ENCODE measurements at places on chromosomes 1 and 21.

GRCh38 chr1:175129182-175129581 lies 61.5 kb downstream of the TNN start:
- DNase-seq = peak; percentile 31

GRCh38 chr1:40607921-40608320 lies 57.6 kb downstream of the RIMS3 start:
- no peak for DNase-seq

- no peak for DNase-seq
Measured at GRCh38 chr1:172360511-172360910, 60.0 kb upstream of the C1orf105 start.

DNA sequence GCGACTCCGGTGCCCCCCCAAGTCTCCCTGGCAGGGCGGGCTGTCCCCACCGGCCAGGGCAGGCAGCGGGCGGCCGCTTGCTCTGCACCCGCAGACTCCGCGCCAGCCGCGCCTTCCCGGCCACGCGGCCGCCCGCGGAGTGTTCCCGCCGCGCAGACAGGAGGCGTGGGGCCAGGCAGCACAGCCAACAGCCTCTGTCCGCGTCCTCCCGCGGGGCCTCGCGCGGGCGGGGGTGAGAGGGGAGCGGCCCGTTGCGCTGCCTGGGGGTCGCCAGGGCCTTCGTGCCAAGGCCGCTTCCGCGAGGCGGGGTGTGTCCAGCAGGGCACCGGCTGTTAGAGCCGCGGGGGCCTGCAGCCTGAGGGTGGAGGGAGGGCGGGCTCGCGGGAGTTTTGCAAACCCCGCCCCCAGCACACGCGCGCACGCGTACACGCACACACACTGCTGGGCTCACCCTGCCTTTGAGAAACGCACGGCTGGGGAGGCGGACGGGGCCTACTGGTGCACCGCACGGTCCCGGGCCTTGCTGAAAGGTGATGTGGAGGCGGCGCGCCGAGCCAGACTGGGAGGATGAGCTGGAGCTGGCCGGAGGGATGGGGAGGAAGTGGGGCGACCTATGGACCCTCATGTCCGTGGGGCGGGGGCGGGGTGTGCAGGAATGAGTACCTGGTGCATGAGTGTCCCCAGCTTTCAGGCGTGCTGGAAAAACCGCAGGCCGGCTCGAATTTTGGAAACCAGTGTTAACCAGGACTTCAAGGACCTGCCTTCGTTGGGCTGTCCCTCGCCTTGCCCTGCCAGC lies 41.5 kb downstream of the KIAA1614 start:
- DNase-seq = peak; percentile 82

- DNase-seq = peak; percentile 57
Measured at GRCh38 chr1:67041841-67042503, 12.0 kb downstream of the SLC35D1 start.

DNA sequence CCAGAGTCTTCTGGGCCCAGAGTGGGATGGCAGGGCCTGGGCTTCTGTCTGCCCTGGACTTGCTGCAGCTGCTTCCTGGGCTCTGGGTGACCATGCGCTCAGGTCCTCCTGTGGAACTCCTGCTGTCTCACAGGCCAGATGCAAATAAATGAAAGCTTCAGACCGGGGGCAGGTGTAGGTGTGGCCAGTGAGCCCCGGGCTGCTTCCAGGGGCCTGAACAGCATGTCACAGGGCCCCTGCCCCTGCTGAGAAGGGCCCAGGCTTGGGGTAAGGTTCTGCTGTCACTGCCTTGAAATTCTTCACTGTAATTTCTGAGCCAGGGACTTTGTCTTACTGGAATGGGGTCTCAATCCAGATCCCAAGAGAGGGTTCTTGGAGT lies 2.5 kb upstream of the PKNOX1 start:
- DNase-seq = no peak

- DNase-seq = peak; percentile 72
Measured at GRCh38 chr1:19866758-19867157, 15.4 kb upstream of the OTUD3 start.

DNA sequence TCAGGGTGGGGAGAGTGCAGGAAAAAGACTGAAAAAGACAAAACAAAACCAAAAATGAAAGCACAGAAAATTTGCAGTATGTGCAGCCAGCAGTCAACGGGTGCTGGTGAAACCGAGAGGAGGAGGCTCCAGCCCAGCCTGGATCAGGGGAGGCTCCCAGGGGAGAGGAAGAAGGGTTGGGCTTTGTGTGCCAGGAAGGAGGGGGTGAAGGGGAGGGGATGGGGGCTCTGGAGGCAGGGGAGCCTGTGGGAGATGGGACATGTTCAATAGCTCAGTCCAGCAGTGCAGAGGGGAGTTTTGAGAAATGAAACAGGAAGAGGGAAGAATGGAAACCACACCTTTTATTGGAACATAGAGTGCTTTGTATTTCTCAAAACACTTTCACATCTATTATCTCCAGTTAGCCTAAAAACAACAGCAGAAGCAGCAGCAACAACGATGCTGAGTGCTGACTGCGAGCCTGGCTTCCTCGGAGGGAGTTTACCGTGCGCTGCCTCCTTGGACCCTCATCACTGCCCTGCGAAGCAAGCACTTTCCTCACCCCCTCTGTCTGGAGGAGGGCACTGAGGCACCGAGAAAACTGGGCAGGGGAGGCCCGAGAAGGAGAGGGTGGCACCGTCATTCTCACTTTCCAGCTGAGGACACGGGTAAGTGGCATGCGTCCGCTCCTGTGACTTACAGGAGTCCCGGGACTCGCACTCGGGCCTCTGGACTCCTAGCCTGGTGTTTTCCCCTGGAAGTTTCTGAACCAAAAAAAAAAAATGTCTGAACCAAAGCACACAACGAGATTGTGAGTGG lies 62.9 kb downstream of the MDM4 start:
- DNase-seq = no peak

DNA sequence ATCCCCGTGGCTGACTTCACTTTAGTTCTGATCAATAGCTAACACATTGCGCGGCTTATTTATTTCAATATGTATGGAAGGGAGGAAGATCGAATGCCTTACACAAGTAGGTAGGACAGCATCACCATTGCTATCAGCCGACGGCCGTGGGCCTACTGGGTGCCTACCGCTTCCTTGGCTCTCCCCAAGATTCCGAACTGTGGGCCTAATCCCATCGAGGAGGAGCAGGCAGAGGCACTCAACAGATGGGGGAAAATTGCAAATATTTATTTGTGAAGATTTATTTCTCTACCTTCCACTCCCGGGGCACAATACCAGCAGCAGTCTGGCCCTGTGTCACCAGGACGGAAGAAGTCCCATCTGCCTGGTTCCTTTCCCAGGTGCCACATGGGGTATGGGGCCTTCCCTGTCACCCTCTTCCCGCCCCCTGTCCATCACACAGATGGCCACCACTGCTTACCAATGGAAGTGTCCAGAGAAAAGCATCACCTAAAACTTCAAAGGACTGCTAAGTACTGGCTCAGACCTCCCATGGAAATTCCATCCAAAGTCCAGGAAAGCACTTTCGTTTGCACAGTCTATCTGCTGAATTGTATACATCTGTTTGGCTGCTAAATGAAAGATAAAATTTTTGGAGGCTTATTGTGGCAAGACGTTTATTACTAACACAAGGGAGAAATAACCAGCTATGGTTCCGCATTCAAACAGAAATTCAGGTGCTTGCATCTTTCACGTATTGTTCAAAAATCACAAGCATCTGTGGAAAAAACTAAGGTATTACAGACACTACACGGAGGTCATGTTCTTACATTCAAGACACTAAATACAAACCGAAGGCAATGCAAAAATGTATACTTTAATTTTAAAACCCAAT lies 11.8 kb downstream of the AGT start:
- DNase-seq = no peak

- no peak for DNase-seq
Measured at GRCh38 chr1:93076268-93076667, 2.8 kb upstream of the MTF2 start.

DNA sequence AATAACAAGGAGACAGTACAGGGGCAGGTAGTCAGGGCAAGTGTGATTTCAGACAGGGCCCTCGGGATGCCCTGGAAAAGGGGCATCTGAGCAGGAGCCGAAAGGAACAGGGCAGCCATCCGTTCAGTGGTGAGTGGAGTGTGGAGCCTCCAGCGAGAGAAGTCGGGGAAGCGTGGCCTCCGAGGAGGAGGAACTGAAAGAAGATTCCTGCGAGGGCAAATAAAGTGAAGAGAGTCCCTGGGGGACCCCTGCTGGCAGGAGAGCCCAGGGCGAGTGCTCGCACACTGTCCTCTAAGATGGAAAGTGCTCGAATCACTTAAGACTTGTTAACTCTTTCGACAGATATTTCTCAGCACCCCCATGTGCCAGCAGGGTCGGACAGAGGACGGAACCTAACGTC lies 3.5 kb upstream of the UTS2 start:
- DNase-seq = no peak

DNA sequence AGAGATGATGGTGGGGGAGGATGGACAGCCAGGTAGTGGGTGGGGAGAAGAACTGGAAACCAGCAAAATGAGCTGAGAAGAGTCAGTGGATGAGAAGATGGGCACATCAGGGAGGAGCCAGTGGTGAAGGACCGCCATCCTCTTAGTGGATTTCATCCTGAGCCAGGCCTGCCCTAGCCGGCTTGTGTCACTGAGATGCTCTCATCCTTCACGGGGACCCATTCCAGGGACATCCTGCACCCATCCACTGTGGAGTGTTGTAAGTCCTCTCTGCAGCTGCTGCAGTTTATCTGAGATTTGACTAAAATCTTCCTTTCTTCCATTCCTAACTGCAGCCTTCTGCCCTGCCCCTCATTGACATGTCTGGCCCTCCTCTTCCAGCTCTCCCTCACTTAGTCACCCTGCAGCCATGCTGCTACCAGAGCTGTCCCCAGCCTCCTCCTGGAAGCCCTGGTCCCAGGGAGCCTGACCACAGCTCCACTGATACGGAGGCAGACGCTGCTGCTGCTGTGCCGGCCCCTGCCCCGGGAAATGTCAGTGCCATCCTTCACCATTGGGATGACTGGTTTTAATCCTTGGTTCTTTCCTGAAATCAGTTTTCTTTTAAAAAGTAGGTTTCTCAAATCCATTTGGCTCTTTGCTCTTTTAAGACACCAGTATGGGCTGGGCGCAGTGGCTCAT lies 33.2 kb downstream of the STUM start:
- DNase-seq = no peak

GRCh38 chr1:41837691-41838090 lies 81.0 kb downstream of the HIVEP3 start:
- no peak for DNase-seq

GRCh38 chr1:1616045-1616790 lies 918 bp downstream of the MIB2 start:
- DNase-seq = peak; percentile 75

DNA sequence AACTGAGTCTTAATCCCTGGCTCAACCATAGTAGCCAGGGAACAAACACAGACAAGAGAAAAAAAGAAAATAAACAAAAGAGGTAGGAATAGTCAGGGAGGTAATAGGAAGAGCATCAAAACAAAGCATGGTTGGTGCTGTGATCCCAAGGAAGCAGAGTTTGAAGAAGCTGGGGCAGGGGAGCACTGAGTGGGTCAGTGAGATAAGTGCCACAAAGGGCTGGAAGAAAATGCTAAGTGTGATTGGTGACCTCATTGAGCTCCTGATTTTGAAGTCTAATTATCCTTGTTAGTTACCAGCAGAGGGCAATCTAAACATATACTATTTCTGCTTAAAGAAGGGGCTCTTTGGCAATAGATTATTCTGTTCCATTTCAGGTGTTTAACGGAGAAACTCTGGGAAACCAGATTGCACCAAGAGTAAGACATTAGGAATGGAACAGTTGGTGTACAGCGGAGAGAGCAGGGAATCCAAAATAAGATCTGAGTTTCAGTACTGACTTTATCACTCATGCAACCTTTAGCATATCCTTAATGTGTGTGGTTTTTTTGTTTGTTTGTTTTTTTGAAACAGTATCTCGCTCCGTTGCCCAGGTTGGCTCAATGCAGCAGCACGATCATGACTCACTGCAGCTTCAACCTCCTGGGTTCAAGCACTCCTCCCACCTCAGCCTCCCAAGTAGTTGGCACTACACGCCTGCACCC lies 30.7 kb upstream of the KIAA1614 start:
- DNase-seq = peak; percentile 64

GRCh38 chr1:97145321-97145956 lies 423.9 kb downstream of the PTBP2 start:
- DNase-seq = peak; percentile 84

DNA sequence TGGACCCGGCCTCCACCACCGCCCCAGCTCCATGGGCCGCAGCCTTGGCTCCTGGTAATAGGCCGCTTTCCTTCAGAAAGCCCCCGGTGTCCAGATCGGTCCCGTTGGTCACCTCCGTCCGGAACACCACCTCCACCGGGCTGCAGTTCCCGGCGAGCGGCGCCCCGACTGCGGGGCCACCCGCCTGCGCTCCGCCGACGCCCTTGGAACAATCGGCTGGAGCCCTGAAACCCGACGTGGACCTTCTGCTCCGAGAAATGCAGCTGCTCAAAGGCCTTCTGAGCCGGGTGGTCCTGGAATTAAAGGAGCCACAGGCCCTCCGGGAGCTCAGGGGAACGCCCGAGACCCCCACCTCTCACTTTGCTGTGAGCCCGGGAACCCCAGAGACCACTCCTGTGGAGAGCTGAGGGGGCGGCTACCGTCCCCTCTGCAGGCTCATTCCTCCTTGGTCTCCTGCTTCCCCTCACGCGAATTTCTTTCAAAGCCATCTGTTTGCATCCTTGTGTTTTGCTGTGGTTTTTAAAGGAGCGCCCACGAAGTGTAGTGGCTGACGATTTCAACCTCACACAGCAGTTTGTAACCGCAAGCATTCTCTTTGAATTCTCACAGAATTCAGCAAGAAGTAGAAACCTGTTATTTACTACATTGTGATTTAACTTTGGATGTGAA lies 6.0 kb downstream of the FCRLB start:
- peak; percentile 78 for DNase-seq

DNA sequence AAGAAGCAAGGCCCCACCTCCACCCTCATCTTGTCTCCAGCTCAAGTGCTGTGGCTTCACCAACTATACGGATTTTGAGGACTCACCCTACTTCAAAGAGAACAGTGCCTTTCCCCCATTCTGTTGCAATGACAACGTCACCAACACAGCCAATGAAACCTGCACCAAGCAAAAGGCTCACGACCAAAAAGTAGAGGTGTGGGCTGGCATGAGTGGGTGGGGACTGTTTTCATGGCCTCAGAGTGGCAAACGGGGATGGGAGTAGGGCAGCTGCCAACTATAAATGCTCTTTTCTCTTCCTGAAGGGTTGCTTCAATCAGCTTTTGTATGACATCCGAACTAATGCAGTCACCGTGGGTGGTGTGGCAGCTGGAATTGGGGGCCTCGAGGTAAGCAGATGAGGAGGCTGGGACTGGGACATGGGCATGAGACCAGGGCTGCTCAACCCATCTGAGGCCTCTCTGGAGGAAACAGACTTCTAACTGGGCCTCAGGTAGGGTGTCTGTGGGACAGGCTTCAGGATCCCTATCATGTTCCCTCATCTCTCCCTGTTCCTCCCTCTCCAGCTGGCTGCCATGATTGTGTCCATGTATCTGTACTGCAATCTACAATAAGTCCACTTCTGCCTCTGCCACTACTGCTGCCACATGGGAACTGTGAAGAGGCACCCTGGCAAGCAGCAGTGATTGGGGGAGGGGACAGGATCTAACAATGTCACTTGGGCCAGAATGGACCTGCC lies 8.8 kb upstream of the P3R3URF start:
- no peak for DNase-seq

- peak; percentile 93 for DNase-seq
Measured at GRCh38 chr21:45555557-45556301, 13.5 kb upstream of the SLC19A1 start.

Data from foreskin fibroblast (primary cell).